Chondrocyte (in vitro differentiated cells): ENCODE measurements at places on chromosomes 5 and 9. TPM values are rescaled to one million over a fixed set of nuclear protein-coding genes. Genes with fewer than 3 reads are reported as not detected.
A peak's percentile ranks its signal among the peaks of the same experiment; 100 is the strongest.

- DNase-seq: no peak
Observed at GRCh38 chr5:174624733-174625522, 99.5 kb upstream of the MSX2 start.

DNA sequence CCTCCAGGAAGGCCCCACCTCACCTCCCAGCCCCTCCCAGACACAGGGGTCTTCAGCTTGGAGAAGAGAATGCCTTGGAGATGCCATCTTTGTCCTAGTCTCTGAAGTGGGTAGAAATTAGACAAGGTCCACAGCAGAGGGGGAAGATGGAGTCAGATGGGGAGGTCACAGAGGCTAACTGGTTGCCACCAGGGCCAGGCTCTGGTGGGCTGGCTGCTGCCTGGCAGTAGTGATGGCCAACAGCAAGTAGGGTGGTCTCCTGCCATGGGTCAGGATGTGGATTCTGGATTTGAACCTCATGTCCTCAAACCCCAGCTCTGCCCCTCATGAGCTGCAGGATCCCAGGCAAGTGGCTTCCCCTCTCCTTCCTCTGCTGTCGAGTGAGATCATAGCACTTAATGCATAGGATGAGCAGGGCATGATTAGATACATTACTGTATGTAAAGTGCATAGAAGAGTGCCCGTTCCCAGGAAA is 38.7 kb upstream of the NEK6 start:
- DNase-seq: peak; percentile 6

SPATA31D4 gene
- not detected in 3 replicates for total RNA-seq

INSL4 gene
- not detected in 3 replicates for total RNA-seq

GRCh38 chr9:109242014-109242413 is 75.0 kb upstream of the FRRS1L start:
- no peak for DNase-seq

BARHL1 gene
- total RNA-seq: not detected in 3 replicates
